IPS DF 6.9 (cell line): ENCODE measurements at places on chromosomes 11 and 22.

- no peak for DNase-seq
Measured at GRCh38 chr11:101127197-101127698, 2.4 kb downstream of the PGR start.

DNA sequence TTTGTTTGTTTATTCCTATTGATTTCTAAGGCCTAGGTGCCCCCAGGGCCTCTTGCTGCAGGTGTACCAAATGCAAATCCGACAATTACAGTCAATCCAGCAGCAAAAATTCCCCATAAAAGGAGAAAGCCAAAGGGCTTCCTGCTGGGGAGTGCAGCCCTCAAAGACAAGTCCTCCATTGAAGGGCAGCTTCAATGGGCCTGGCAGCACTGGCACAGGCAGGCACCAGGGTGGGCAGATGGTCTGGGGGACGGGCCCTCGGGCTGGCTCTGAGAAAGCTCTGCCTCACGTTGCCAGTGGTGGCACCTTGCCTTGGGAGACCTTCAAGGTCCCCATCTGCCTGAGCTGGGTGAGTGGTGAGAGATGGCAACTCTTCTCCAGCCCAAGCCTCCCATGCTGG is 128.0 kb downstream of the DSCAML1 start:
- DNase-seq: no peak

- DNase-seq: no peak
Measured at GRCh38 chr22:29311464-29312217, 3.9 kb downstream of the RASL10A start.

DNA sequence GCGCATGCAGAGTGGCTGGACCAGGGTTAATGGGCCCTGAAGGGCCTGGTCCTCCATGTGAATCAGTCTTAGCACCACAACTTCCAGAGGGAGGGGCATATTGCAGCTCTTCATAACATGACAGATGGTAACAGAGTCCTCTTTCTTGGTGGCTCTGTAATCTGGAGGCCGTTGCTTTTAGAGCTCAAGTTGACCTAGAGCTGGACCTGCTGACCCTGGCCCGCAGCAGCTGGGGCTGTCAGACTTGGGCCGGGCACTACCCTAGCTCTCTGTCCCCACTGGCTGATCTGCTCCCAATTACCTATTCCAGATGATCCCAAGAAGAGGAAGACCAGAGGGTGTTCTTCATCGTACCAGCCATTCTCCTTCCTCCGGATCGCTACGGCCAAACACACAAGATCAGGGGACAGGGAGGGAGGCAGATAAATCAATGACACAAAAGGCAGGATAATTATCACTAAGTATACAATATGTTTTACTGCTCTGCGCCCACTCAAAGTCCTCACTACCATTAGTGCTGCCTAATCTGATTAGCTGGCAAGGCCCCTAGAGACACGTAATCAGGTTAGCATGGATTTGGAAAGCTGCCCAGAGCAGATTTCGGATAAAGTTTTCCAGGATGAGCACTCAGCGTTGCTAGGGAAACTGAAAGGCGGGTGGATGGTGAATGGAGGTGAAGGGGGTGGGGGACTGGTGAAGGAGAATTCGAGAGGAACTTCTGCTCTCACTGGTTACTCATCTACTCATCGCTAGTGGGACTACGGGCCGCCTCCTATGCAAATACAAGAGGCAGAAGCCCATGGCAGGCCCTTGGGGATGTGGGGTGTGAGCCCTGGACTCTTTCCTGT is 64.5 kb upstream of the PHOX2A start:
- DNase-seq: no peak

DNA sequence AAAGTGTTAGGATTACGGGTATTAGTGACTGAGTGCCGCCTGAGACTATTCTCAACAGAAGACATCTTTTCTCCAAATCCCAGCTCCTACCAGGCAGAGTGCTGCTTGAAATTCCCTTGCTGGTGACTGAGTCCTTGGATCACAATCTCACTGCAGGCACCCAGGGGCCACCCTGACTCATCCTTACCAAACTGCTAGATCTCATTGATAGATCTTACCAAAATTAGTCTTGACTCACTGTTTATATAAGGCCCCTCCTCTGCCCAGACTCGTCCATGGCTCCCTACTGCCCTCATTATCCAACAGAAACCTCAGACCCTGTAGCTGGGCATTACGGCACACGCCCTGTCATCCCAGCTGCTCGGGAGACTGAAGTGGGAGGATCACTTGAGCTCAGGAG is 14.7 kb downstream of the TBC1D10A start:
- no peak for DNase-seq

DNA sequence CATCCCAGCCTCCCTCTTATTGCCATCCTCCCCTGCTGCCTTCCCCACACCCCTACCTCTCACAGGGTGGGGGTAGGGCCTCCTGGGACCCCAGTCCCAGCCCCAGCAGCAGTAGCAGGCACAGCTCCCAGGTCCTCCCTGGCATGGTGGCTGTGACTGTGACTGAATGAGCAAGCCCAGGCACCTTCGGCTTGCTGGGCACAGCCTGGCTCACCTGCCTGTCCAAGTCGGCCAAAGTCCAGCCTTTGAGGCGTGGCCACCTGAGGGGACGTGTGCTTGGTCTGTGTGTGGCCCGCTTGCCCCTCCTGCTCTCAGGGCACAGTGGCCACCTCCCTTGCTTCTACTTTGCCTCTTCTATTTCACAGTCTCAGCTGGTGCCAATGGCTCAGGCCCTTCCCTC is at the start of gene TREH:
TSS of gene TREH (minus strand) at position 168 of the 400 bp plus-strand sequence. CDS start at position 145, 23 bp downstream.
- no peak for DNase-seq

GRCh38 chr22:17352798-17353197 is 16.5 kb upstream of the CECR2 start:
- DNase-seq: no peak
